Endothelial cell of umbilical vein (primary cell): ENCODE measurements at places on chromosomes 1 and 21. TPM values are rescaled to one million over a fixed set of nuclear protein-coding genes. Genes with fewer than 3 reads are reported as not detected.

PAQR6 gene
- total RNA-seq: 1.6 and 2.2 TPM in 2 replicates

DNA sequence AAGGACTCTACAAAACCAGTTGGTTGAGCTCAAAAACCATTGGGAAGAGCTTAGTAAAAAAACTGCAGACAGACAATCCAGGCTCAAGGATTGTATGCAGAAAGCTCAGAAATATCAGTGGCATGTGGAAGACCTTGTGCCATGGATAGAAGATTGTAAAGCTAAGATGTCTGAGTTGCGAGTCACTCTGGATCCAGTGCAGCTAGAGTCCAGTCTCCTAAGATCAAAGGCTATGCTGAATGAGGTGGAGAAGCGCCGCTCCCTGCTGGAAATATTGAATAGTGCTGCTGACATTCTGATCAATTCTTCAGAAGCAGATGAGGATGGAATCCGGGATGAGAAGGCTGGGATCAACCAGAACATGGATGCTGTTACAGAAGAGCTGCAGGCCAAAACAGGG lies 104.0 kb upstream of the BMP8A start:
- H3K4me3 ChIP-seq: no peak overlapping the region
- peaks cover 12% of the 10 kb centered on the region for H3K36me3 ChIP-seq
- H3K4me1 ChIP-seq: peaks cover 40% of the 10 kb centered on the region
- DNase-seq: peak; percentile 58
- H3K27ac ChIP-seq: peak overlapping the region; percentile 45
- no peaks in the 10 kb centered on the region for H3K27me3 ChIP-seq

DNA sequence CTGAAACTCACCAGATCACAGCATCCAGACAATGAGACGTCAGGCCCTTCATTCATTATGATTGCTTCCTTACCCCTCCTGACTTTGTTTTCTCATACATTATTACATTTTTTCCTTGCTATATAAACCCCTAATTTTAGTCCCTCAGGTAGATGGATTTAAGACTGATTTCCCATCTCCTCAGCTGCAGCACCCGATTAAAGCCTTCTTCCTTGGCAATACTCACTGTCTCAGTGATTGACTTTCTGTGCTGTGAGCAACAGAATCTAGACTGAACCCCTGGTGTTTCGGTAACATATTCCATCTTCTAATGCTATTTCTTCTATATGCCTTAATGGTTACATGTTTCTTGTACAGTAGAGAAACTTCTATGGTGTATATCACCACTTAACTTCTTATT lies 30.0 kb upstream of the RGL1 start:
- no peak overlapping the region for H3K27ac ChIP-seq
- no peak for DNase-seq
- H3K4me1 ChIP-seq: no peaks in the 10 kb centered on the region

DNA sequence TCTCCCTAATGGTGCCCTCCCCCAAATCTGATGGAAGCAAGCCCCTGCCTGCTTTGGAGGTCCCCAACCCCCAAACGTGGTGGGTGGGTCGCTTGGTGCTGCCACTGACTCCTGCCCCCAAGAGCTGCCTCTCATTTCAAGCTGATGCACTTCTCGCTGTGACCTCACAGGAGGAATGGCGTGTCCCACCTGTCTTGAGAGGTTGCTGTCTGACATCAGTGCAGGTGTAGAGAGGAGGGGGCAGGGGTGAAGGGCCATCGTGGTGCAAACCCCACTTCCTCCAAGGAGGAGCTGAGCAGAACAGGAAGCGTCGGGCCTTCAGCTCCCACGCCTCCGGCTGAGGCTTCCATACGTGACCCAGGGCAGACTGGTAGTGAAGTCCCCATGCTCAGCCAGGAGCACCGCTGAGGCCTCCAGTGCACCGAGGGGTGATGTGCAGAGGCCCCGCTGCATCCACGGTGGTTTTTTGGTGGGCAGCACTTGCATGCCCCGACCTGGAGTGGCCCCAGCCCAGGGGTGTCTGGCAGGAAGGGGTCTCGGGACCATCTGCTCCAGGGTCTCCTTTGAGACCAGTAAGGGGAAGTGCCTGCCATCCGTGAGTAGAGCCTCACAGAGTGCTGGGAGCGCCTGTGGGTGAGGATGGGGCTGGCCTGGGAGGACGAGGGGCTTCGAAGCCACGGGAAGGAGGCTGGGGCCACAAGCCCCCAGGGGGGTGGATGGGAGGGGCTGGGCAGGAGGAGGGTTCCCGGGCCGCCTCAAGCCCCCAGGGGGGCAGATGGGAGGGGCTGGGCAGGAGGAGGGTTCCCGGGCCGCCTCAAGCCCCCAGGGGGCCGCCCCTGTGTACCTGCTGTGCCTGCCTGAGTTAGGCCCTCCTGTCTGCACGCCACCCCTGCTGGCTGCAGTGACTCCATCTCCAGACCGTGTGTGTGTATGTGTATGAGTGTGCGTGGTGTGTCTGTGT lies 39.8 kb downstream of the WDR4 start:
- peaks cover 20% of the 10 kb centered on the region for H3K36me3 ChIP-seq
- DNase-seq: no peak
- H3K4me1 ChIP-seq: no peaks in the 10 kb centered on the region
- no peak overlapping the region for H3K27ac ChIP-seq
- H3K4me3 ChIP-seq: no peak overlapping the region
- H3K27me3 ChIP-seq: no peaks in the 10 kb centered on the region

- no peak overlapping the region for H3K27ac ChIP-seq
- H3K36me3 ChIP-seq: no peaks in the 10 kb centered on the region
- H3K4me1 ChIP-seq: no peaks in the 10 kb centered on the region
- DNase-seq: no peak
- H3K27me3 ChIP-seq: no peaks in the 10 kb centered on the region
Observed at GRCh38 chr1:73868810-73869336, 329.1 kb downstream of the LRRIQ3 start.

GRCh38 chr1:93631626-93632365 lies 49.8 kb downstream of the BCAR3 start:
- H3K27ac ChIP-seq: no peak overlapping the region
- no peak overlapping the region for H3K4me3 ChIP-seq
- H3K4me1 ChIP-seq: peaks cover 37% of the 10 kb centered on the region
- no peak for DNase-seq
- no peaks in the 10 kb centered on the region for H3K27me3 ChIP-seq
